ENCODE measurements at places on chromosomes 2 and 18.

DNA sequence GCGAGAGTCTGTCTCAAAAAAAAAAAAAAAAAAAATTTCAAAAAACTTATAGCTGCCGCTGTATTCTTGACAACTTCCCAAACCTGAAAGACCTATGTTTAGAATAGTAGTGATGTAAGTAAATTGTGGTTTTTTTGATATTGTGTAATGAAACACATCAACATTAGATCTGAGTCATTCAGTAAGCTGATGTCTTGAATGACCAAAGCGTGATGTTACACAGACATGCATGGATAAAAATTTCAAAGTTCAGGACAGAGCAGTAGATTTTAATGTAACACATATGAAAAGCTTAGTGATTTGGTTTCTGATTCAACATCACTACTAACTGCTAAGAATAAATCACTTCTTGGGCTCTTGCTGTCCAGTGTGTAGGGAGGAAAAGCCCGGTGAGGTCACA, 69.3 kb upstream of the MEX3C start:
- peak; percentile 13 for DNase-seq

GRCh38 chr2:214895469-214895868, 86.0 kb upstream of the BARD1 start:
- no peak for DNase-seq

DNA sequence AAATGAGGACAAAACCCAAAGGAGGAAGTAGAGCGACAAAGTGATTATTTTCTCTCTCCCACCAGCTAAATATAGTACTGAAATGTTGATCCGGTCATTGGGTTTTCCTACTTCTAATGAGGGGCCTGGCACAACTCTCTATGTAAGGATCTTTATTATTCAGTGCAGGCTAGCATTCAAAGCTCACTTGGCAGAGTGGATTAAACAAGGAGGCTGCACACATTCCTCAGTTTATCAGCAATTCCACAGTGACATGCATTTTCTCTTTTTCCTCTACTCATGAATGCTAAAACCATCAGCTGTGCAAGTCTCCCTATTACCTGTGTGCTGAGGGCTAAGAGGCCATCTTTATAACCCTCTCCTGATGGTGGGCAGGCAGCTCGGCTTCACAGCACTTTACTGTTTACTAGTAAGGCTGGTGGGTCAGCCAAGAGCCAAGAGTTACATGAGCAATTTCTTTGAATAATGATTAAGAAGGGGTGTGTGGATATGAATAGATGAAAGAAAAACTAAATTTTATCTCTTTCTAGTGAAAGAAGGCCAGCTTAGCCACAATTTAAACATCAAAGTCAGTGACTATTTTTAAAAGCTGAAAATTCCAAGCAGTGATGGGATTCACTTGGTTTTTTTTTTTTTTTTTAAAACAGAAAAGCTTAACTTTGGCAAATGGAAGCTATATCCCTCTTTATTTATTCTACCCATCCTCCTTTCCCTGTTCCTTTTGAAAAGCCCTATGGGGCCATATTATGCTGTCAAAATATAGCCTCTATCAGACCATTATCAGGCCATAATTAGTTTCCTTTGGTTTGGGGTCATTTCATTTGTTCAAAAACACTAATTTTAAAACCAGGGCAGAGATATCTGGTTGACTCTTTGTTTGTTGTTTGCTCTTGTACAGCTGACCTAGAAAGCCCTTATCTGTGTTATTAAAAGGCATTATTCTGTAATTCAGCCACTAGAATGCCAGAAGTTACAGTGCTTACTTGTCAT, 111.0 kb downstream of the RBM43 start:
- DNase-seq: no peak

DNA sequence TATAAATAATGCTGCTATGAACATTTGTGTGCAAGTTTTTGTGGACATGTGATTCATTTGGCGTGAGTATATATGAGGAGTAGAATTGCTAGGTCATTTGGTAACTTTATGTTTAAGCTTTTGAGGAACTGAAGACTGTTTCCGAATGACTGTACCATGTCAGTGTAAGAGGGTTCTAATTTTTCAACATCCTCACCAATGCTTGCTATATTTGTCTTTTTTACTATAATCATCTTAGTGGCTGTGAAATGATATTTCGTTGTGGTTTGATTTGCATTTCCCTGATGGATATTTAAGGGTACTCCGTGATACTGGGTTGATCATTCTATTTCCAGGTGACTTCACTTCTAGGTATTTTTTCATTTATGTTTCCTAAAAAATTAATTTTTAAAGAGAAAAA, 241.1 kb downstream of the BCL2 start:
- no peak for DNase-seq

DNA sequence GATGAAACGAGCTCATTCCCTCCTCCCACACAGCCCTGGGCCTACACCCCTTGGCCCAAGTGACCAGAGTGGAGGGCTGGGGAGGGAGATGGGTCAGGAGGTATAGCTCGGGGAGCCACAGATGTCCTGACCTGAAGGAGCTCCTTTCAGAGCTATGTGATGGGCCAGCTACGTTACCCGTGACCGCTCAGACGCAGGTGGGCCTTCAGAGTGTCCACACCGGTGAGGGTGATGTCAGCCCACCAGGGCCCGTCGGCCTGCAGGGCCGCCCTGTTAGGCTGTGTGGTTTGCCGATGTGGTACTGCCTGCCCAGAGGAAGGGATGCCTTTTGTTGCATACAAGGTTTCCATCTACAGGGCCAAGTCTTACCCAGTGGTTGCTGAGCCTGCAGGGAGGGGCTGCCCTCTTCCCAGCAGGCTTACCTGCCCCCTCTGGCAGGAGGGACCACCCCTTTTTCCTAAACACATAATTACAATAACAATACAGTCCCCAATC, 41.8 kb upstream of the FOSL2 start:
- no peak for DNase-seq

- DNase-seq: no peak
Measured at GRCh38 chr2:23533338-23533695, 148.3 kb downstream of the KLHL29 start.

- no peak for DNase-seq
Measured at GRCh38 chr18:21672521-21673267, 31.9 kb downstream of the ABHD3 start.

DNA sequence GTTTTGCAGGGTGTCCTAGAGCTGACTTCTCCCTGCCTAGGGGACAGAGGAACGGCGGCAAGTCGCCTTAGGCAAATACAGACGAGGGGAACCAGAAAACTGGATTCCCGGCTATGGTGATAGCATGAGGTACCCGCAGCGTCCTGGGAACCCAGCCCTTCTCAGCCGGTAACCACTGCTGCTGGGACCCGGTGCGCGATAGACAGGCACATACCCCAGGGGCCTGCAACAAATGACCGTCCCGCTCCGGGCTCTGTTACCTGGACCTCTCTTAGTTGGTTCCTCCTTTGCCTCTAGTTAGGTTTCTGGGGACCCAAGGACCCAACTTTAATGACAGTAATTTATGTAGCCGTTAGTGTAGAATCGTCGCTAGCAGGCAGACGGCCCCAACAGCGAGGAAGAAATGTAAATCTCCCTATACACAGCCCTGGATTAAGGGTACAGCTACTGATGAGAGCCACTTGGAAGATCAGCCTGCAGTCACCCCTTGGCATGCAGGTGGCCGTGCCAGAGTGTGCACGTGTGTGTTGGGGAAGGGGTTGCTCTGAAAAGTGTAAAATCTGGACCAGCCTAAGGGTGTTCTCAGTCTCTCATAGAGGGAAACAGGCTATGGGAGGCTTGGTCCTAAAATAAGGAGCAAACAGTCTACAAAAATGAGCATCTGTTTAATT, 819 bp upstream of the SERPINE2 start:
- DNase-seq: no peak

GRCh38 chr2:134119713-134120405, 134.0 kb upstream of the MGAT5 start:
- DNase-seq: peak; percentile 86

- DNase-seq: no peak
Measured at GRCh38 chr2:11161747-11162146, 6.5 kb downstream of the SLC66A3 start.

DNA sequence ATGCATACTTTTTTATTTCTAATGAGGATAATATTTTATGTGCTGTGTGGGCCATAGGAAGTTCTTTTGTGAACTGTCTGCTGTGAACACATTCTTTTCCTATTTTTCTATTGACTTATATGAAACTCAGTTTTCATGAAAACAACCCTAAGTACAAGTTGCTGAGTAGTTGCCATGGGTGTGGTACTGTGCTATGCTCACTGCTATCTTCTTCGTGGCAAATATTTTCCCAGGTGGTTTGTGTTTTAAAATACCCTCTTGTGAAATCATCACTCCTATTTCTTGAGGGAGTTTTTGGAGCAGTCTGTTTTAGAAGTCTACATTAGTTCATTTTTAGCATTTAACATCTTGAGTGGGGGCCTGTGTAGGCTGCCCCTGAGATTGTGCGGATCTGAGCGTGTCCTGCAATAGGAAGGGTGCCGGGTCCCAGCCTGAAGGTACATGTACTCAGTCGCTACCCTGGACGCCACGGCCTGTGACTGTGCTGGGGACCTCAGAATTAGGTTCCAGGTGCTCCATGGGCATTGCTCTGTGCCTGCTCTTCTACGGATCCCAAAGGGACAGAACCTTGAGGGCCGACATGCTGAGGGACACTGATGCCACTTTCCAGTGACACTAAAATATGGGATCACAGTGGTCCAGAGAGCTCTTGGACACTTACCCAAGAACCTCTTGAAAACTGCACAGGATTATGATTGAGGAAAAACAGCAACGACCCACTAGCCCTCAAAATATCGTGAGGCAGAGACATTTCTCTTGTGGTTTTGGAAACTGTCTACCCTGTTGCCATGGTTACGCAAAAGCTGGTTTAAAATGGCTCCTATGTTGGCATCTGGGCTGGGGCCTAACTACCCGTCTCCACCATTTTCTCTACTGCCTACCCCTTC, 480.4 kb downstream of the TGIF1 start:
- DNase-seq: no peak

DNA sequence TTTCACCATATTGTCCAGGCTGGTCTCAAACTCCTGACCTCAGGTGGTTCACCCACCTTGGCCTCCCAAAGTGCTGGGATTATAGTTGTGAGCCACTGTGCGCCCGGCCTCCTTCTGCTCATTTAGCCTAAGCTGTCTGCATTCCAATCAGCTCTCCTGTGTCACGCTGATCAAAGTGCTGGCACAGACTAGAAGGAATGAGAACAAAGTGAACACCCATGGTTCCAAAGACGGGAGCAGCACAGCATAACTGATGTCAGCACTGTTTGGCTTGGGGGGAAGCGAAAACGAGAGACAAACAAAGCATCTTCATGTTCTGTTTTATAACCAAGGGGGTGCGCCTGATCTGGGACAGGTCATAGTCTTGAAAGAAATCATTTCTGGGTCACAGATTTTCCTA, 43.3 kb downstream of the DIPK1C start:
- DNase-seq: no peak

DNA sequence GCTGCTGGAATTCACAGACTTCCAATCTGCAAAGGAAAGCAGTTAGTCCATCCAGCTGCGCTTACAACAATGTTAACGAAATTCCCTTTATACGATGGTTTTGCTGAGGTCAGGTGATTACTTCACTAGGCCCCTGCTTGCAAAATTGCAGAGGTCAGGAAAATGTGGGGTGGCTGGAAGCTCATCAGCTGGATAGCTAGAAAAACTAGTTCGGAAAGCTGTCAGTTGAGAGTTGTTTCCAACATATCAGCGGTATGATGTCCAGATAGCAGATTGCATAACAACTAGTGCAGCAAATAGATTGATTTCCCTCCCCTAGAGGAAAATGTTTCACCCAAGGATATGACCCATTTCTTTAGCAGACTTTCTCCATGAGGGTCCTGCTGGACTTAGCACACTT, 2021.1 kb upstream of the CELF4 start:
- DNase-seq: no peak

GRCh38 chr2:223528036-223528435, 74.1 kb downstream of the SCG2 start:
- peak; percentile 21 for DNase-seq

GRCh38 chr2:64623242-64623850, 30.4 kb downstream of the SERTAD2 start:
- DNase-seq: no peak

DNA sequence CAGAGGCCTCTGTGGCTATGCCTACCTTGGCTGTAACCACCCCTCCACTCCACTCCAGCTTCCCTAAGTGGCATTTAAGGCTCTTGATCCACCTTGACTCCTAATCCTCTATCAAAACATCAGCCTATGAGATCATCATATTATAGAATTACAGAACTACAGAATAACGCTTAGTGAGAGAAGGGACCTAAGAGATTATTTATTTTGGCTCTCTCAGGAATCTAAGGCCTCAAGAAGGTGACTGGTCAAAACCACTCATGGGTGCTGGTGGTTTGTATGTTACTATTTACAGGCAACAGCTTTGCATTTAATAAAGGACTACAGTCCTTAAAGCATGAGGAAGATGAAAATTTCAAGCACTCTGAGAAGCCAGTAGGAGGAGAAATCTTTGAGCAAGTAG, 118.8 kb downstream of the FSHR start:
- no peak for DNase-seq

All from NCI-H460 (cell line).